ENCODE measurements at places on chromosomes 12 and 14. TPM values are rescaled to one million over a fixed set of nuclear protein-coding genes. Genes with fewer than 3 reads are reported as not detected.

The MSRB3 gene
- 73.0 TPM for total RNA-seq

The CD163L1 gene
- 1.6 TPM for total RNA-seq

DNA sequence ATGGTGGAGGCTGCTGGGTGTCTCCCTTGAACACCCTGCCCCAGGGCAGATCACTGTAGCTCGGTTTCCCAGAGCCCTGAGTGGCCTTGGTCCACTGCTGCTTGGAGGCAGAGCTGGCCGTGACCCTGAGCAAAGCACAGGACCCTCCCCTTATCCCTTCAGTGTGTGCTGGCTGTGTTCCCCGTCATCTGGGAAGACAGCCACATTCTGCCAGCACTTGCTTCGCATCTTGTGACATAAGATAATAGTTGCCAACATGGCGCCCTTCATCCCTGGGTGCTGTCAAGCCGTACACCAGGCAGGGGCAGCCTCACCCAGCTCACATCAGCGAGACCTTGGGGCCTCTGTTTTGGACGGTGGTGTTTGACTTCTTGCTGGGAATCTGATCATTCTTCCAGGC is 12.1 kb upstream of the ALDH2 start:
- no peak for DNase-seq

- peak; percentile 92 for DNase-seq
Observed at GRCh38 chr12:104426926-104427546, 29.7 kb upstream of the CHST11 start.
